Activated T-helper 9 cell treated with anti-CD3 and anti-CD28 coated beads, Interleukin-2, amount 50 U/mL, for 16 hours (primary cell): ENCODE measurements at places on chromosomes 6 and 20.

- DNase-seq: no peak
Observed at GRCh38 chr6:108721286-108721685, 126.9 kb upstream of the ARMC2 start.

GRCh38 chr6:98831057-98831958 is 3.1 kb upstream of the POU3F2 start:
- no peak for DNase-seq

DNA sequence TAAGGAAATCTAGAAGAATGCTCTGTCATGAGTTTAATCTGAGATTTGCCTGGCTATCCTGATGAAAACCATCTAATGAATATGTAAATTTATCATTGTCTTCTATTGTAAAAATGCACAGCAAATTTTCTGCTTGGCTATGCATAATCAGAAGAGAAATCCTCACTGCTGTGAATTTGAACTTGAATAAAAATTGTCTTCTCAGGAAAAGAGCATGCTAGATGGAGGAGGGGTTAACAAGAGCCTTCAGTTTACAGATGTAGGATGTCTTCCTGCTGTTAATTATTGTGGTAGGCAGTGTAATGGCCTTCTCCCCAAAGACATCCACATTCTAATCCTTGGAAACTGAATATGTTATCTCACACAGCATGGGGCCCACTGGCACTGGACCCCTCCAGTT is 45.8 kb downstream of the ANKEF1 start:
- DNase-seq: no peak

GRCh38 chr6:127178746-127179145 is 60.3 kb downstream of the RSPO3 start:
- DNase-seq: no peak

- no peak for DNase-seq
Observed at GRCh38 chr6:159879856-159880255, 10.9 kb upstream of the MAS1 start.

DNA sequence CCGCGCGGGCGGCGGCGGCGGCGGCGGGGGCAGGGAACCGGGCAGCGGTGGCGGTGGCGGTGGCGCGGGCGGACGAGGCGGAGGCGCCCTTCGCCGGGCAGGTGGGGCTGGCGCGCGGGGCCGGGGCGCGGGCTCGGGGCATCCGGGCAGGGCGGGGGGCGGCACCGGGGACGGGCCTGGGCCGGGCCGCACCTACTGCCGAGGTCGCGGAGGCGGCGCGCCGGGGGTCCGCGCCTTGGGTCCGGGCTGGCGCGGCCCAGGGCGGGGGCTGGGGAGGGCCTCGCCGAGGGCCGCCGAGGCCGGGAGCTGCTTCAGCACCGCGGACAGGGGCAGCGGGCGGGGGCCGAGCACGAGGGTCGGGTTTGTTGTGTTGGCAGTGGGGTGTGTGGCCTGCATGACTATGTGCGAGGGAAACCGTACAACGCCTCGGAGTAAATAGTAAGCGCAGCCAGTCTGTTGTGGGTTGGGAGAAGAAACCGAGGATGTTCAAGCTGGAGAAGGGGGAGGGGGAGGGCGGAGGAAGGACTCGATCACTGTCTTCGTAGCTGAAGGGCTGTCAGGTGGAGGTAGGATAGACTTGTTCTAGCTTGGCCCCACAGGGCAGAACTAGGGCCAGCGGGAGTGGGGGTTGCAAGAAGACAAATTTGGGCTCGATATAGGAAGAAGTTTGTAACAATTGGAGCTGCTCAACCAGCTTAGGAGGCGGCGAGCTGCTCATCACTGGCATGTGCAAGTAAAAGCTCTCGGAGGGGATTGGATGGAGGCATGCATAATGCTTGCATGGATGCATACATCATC is 593 bp downstream of the MMP24 start:
- DNase-seq: peak; percentile 18

GRCh38 chr20:50321797-50322480 is 131.3 kb downstream of the CEBPB start:
- no peak for DNase-seq

- no peak for DNase-seq
Observed at GRCh38 chr6:85033547-85033946, 269.1 kb upstream of the TBX18 start.

- no peak for DNase-seq
Observed at GRCh38 chr20:59976156-59976782, 18.0 kb downstream of the CDH26 start.

- no peak for DNase-seq
Observed at GRCh38 chr20:38941726-38942389, 15.6 kb downstream of the FAM83D start.

- DNase-seq: no peak
Observed at GRCh38 chr6:73367761-73368355, 1.8 kb downstream of the OOEP start.
